ENCODE measurements at places on chromosomes 16 and 17.

DNA sequence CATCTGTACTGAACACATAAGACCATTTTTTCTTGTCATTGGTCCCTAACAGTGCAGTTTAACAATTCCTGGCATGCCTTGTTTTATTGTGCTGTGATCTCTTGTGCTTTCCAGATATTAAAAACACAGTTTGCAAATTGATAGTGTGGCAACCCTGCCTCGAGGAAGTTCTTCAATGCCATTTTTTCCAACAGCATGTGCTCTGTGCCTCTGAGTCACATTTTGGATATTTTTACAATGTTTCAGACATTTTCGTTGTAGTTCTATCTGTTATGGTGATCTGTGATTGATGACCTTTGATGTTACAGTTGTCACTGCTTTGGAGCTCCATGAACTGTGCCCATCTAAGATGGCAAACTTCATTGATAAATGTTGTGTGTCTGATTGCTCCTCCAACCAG is 66.2 kb downstream of the GOSR1 start:
- no peak for DNase-seq

GRCh38 chr16:11076259-11077018 is 132.1 kb downstream of the CLEC16A start:
- peak; percentile 67 for DNase-seq

GRCh38 chr16:3548859-3549258 is 28.3 kb downstream of the NLRC3 start:
- no peak for DNase-seq

DNA sequence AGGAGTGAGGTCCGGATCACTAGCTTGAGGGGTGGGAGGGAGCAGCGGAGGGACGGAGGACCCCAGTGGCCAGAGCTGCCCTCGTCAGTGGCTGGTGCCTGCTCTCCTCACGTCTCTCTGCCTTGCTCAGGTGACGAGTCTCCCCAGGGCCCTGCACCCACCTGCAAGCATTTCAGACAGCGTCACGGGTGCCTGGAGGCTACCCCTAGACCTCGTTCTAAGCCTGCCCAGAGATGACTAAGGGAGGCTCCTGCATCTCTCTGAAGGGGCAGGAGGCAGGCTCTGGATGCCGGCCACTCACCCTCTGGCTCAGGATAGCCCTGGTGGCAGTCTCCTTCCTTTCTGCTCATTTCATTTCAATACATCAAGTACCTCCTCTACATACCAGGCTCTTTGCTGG is 68.8 kb downstream of the MRC2 start:
- DNase-seq: no peak

- no peak for DNase-seq
Measured at GRCh38 chr16:74868501-74868900, 93.9 kb upstream of the FA2H start.

- DNase-seq: no peak
Measured at GRCh38 chr16:88004391-88004790, 53.2 kb downstream of the BANP start.

- no peak for DNase-seq
Measured at GRCh38 chr17:44757045-44757917, 1.5 kb upstream of the ADAM11 start.

DNA sequence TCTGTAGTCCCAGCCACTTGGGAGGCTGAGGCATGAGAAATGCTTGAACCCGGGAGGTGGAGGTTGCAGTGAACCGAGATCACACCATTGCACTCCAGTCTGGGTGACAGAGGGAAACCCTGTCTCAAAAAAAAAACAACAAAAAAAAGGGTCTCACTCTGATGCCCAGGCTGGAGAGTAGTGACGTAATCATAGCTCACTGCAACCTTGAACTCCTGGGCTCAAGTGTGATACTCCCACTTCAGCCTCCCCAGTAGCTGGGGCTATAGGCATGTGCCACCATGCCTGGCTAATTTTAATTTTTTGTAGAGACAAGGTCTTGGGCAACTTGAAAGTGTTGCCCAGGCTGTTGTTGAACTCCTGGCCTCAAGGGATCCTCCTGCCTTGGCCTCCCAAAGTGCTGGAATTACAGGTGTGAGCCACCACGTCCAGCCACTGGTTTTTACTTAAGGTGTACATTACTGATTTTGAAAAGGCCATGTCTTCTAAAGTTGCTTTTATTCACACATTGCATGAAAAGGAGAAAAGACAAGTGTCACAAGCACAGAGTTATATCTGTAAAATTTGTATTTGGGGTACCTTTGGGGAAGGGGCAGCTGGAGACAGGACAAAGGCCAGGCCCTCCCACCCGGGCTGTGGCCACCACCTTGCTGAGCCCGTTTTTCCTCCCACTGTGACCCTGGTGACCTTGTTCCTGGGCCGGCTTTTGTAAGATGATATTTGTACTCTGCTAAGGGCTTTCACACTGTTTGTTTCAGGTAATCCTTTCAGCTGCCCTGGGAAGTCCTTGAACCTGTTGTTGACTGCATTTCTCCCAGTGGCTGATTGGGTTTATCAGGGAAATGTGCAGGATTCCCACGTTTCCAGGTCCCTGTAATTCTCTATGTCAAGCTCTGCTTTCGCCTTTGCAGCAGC is 11.5 kb downstream of the GPT2 start:
- no peak for DNase-seq

Data from stimulated activated CD4-positive, alpha-beta T cell treated with anti-CD3 and anti-CD28 coated beads, Interleukin-4, amount 100 ng/mL, for 1 hour (primary cell).